ENCODE measurements at places on chromosomes 1 and 21.

GRCh38 chr1:24705260-24706073 is 39.8 kb upstream of the CLIC4 start:
- H3K36me3 ChIP-seq = no peaks in the 10 kb centered on the region
- peak overlapping the region; percentile 44 for H3K27ac ChIP-seq
- no peaks in the 10 kb centered on the region for H3K4me1 ChIP-seq
- DNase-seq = no peak
- no peaks in the 10 kb centered on the region for H3K27me3 ChIP-seq
- H3K4me3 ChIP-seq = no peak overlapping the region

DNA sequence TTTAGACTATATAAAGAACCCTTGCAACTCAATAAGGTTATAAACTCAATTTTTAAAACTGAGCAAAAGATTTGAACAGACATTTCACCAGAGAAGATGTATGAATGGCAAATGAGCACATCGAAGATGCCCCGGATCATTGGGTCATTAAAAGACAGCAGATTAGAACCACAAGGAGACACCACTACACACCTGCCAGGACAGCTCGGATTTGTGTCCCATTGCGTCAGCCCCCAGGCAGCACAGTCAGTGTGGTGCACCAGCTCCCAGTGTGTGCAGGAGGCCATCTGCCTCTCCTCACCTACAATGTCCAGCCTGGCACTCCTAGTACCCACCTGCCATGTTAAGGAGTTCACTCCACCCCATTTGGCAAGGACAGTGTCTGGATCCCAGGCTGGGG is 61.1 kb upstream of the LRP8 start:
- H3K36me3 ChIP-seq = no peaks in the 10 kb centered on the region
- no peak for DNase-seq
- H3K4me3 ChIP-seq = no peak overlapping the region
- no peaks in the 10 kb centered on the region for H3K27me3 ChIP-seq
- H3K27ac ChIP-seq = no peak overlapping the region
- H3K4me1 ChIP-seq = no peaks in the 10 kb centered on the region

DNA sequence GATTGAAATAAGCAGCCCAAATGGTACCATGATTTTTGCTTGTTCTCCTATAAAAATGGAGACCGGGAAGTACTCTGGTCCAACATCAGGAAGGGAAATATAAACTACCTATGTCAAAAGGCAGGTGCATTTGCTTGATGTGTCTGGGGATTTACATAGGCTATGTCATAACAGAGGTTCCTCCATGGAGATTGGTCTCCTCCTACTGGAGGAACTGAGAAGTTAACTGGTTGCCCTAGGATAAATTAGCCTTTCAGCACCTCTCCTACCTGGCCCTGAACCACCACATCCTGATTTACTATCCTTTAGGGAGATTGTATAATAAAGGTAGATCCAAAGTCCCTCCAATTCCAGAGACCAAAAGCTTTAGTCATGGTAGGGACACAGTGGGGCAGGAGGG is 1109.3 kb upstream of the B3GALT2 start:
- H3K36me3 ChIP-seq = no peaks in the 10 kb centered on the region
- no peaks in the 10 kb centered on the region for H3K4me1 ChIP-seq
- H3K4me3 ChIP-seq = no peak overlapping the region
- DNase-seq = no peak

GRCh38 chr1:25054526-25055323 is 124.6 kb upstream of the RUNX3 start:
- no peaks in the 10 kb centered on the region for H3K27me3 ChIP-seq
- H3K4me1 ChIP-seq = no peaks in the 10 kb centered on the region
- H3K36me3 ChIP-seq = no peaks in the 10 kb centered on the region
- H3K4me3 ChIP-seq = no peak overlapping the region
